ENCODE measurements at places on chromosomes 2 and 18.

DNA sequence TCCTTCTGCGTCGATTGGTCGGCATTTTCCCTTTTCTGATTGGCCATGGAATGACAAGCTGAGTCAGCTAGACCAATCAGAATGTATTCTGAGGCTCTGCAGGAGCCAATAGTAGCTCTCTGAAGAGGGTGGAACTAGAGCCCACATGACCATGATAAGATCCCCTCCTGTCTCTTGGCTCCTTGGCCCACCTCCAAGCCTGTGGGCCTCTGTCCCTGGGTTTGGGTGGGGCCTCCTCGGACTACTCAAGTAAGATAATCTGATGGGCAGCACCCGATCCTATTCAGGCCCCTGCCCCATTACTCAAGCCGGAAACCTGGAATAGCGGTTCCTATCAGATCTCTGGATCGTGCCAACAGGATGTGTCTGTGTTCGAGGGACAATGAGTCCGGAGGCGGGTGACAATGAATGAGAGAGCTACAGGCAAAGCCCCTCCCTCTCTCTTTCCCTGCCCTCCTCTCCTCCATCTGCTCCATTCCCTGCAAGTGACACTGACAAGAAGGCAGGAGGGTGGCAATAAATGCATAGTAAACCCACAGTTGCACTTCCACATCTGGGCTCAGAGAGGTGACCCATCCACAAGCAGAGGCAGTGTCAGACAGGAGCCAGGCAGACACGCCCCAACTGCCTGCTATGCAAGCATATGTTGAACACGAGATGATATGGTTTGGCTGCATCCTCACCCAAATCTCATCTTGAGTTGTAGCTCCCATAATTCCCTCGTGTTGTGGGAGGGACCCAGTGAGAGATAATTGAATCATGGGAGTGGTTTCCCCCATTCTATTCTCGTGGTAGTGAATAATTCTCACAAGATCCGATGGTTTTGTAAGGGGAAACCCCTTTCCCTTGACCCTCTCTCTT, 114.7 kb downstream of the TNS1 start:
- DNase-seq, result no peak

- no peak for DNase-seq
Observed at GRCh38 chr2:38185012-38185491, 109.1 kb upstream of the CYP1B1 start.

- peak; percentile 69 for DNase-seq
Observed at GRCh38 chr2:11701751-11702301, 31.8 kb upstream of the NTSR2 start.

GRCh38 chr2:62956651-62957050, 94.0 kb upstream of the OTX1 start:
- DNase-seq, result no peak

Measured in naive B cell (primary cell).